ENCODE measurements at places on chromosomes 4 and X.
A peak's percentile ranks its signal among the peaks of the same experiment; 100 is the strongest.

- H3K27me3 ChIP-seq, result no peaks in the 10 kb centered on the region
- H3K27ac ChIP-seq, result no peak overlapping the region
- no peak for DNase-seq
- peaks cover 15% of the 10 kb centered on the region for H3K4me1 ChIP-seq
- no peaks in the 10 kb centered on the region for H3K36me3 ChIP-seq
Measured at GRCh38 chr4:82645936-82646565, 84.3 kb upstream of the TMEM150C start.

DNA sequence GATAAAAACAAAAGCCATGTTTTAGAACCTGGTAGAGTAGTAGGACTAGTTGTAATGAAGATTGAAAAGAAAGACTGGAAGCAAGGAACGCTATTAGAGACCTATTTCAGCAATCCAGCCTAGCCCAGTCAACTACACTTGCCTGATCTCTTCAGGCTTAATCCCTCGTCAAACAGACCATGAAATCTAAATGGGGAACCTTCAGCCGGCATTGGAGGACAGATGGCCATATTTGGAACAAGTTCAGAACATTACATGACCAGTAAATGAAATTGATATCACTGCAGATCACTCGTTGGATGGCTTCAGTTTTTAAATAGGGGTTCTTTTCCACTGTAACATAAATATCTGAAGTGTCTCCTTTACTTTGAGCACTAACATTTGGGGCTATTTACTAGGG lies 84.8 kb upstream of the WDR44 start:
- H3K27ac ChIP-seq, result no peak overlapping the region
- no peaks in the 10 kb centered on the region for H3K27me3 ChIP-seq
- H3K4me3 ChIP-seq, result no peak overlapping the region
- no peaks in the 10 kb centered on the region for H3K36me3 ChIP-seq
- H3K4me1 ChIP-seq, result no peaks in the 10 kb centered on the region

GRCh38 chrX:104351173-104351769 lies 96.5 kb upstream of the ESX1 start:
- H3K36me3 ChIP-seq, result peaks cover 6% of the 10 kb centered on the region
- DNase-seq, result peak; percentile 23

GRCh38 chr4:21507439-21507838 lies 441.1 kb downstream of the KCNIP4 start:
- DNase-seq, result no peak
- no peaks in the 10 kb centered on the region for H3K36me3 ChIP-seq
- H3K4me1 ChIP-seq, result no peaks in the 10 kb centered on the region
- no peak overlapping the region for H3K4me3 ChIP-seq
- H3K27me3 ChIP-seq, result peaks cover under 1% of the 10 kb centered on the region

GRCh38 chr4:124970011-124970410 lies 257.5 kb upstream of the ANKRD50 start:
- no peak overlapping the region for H3K4me3 ChIP-seq
- DNase-seq, result no peak
- H3K4me1 ChIP-seq, result peaks cover 14% of the 10 kb centered on the region
- H3K36me3 ChIP-seq, result no peaks in the 10 kb centered on the region
- H3K27ac ChIP-seq, result no peak overlapping the region

DNA sequence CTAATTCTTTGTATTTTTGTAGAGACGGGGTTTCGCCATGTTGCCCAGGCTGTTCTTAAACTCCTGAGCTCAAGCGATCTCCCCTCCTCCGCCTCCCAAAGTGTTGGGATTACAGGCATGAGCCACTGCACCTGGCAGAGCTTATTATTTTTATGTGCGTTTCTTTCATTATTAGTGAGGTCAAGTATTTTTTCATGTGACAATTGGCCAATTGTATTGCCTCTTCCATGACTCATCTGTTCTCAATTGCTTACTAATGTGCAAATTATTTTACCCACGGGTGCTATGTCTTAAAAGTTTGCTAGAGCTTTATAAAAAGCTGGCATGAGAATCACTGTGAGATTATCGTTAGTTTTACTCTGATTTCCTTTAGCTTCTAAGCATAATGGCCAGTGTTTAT lies 13.0 kb upstream of the ARX start:
- DNase-seq, result peak; percentile 21
- H3K27ac ChIP-seq, result peak overlapping the region; percentile 64
- peak overlapping the region; percentile 48 for H3K4me3 ChIP-seq
- H3K27me3 ChIP-seq, result peaks cover 12% of the 10 kb centered on the region
- H3K4me1 ChIP-seq, result no peaks in the 10 kb centered on the region

DNA sequence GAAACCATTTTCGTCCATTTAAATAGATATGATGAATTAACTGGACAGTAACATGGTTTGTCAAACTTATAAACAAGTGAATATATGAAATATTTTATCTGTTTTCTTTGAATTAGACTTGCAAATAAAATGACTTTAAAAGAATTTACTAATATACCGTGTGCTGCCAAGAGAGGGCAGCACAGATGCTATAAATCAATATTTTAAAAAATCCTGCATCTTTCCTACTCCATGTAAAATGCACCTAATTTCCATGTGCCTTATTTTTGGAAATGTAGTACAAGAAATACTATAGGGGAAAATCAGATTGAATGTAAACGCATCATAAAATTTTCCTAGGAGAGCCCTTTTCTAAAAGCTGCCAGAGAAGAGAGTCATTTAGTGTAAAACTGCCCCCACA lies 62.2 kb downstream of the PRKX start:
- H3K27me3 ChIP-seq, result no peaks in the 10 kb centered on the region
- no peak overlapping the region for H3K27ac ChIP-seq
- no peaks in the 10 kb centered on the region for H3K4me1 ChIP-seq

GRCh38 chr4:17030543-17030942 lies 132.1 kb upstream of the LDB2 start:
- H3K27ac ChIP-seq, result peak overlapping the region; percentile 71
- no peak overlapping the region for H3K4me3 ChIP-seq

DNA sequence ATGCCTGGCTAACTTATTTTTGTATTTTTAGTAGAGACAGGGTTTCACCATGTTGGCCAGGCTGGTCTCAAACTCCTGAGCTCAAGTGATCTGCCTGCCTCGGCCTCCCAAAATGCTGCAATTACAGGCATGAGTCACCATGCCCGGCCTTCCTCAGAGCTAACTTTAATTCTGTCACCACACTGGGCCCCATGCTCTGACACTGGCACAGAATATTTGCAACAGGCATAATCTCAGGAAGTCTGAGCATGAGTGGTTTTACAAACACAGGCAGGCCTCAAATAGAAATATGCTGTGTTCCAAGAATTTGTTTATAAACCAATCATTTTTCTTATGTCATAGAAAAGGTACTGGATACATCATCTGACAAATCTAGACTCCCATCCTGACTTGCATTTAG lies 32.7 kb upstream of the FAM9C start:
- no peaks in the 10 kb centered on the region for H3K27me3 ChIP-seq
- H3K36me3 ChIP-seq, result peaks cover 13% of the 10 kb centered on the region
- H3K27ac ChIP-seq, result no peak overlapping the region
- no peak for DNase-seq

GRCh38 chr4:107760281-107760947 lies 40.4 kb upstream of the PAPSS1 start:
- peak; percentile 62 for DNase-seq
- H3K4me3 ChIP-seq, result no peak overlapping the region
- H3K36me3 ChIP-seq, result no peaks in the 10 kb centered on the region
- no peaks in the 10 kb centered on the region for H3K4me1 ChIP-seq

DNA sequence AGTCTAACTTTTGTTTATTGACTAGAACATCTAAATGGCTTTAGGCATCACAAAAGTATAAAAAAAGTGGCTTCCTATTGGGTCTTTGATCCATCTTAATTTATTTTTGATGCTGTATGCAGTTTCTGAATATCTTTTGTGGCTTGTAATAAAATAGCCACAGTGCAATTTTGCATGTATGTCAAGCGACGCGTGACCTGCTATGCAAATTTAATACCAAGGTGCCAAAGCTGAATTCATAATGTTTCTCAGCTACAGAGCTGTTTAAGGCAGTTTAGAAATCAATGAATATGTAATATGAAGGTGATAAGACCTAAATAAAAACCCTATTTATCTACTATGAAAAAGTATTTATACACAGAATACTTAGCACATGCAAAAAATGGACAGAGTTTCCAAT lies 197.8 kb downstream of the AFF2 start:
- no peak for DNase-seq
- no peaks in the 10 kb centered on the region for H3K27me3 ChIP-seq
- H3K4me1 ChIP-seq, result no peaks in the 10 kb centered on the region
- H3K36me3 ChIP-seq, result no peaks in the 10 kb centered on the region
- no peak overlapping the region for H3K27ac ChIP-seq

GRCh38 chr4:36280555-36280954 lies 861 bp upstream of the DTHD1 start:
- H3K27ac ChIP-seq, result no peak overlapping the region
- no peaks in the 10 kb centered on the region for H3K27me3 ChIP-seq
- DNase-seq, result no peak
- no peak overlapping the region for H3K4me3 ChIP-seq
- peaks cover 9% of the 10 kb centered on the region for H3K4me1 ChIP-seq

- no peaks in the 10 kb centered on the region for H3K27me3 ChIP-seq
- no peak overlapping the region for H3K27ac ChIP-seq
- H3K4me3 ChIP-seq, result no peak overlapping the region
- no peaks in the 10 kb centered on the region for H3K36me3 ChIP-seq
- H3K4me1 ChIP-seq, result no peaks in the 10 kb centered on the region
Measured at GRCh38 chr4:86910369-86910768, 18.1 kb upstream of the C4orf36 start.

GRCh38 chr4:101136373-101137370 lies 210.7 kb downstream of the PPP3CA start:
- no peak for DNase-seq
- H3K4me1 ChIP-seq, result peaks cover 7% of the 10 kb centered on the region
- no peak overlapping the region for H3K27ac ChIP-seq
- H3K27me3 ChIP-seq, result no peaks in the 10 kb centered on the region
- peak overlapping the region; percentile 19 for H3K4me3 ChIP-seq

GRCh38 chr4:2700031-2700430 lies 56.1 kb downstream of the TNIP2 start:
- DNase-seq, result no peak
- no peak overlapping the region for H3K27ac ChIP-seq
- H3K4me1 ChIP-seq, result no peaks in the 10 kb centered on the region
- H3K4me3 ChIP-seq, result no peak overlapping the region

GRCh38 chr4:174120446-174121295 lies 162.8 kb downstream of the FBXO8 start:
- H3K36me3 ChIP-seq, result peaks cover 6% of the 10 kb centered on the region
- no peak overlapping the region for H3K27ac ChIP-seq
- H3K27me3 ChIP-seq, result no peaks in the 10 kb centered on the region
- peak overlapping the region; percentile 76 for H3K4me3 ChIP-seq
- H3K4me1 ChIP-seq, result no peaks in the 10 kb centered on the region
- DNase-seq, result peak; percentile 50

DNA sequence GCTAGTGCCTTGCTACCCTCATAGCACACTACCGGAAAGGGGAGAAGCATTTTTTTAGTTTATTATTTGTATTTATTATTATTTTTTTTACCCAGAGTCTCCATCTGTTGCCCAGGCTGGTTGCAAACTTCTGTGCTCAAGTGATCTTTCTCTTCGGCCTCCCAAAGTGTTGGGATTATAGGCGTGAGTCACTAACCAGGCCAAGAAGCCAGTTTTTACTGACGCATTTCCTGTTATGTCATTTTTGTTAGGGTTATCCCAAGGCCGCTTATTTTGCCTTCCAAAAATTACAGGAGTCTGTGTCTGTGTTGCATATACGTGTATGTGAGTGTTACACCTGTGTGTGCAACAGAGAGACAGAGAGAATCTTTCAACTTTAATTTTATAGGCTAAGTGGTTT lies 404.5 kb downstream of the GBA3 start:
- H3K4me1 ChIP-seq, result no peaks in the 10 kb centered on the region
- peak; percentile 13 for DNase-seq
- H3K27me3 ChIP-seq, result no peaks in the 10 kb centered on the region
- H3K36me3 ChIP-seq, result no peaks in the 10 kb centered on the region
- H3K27ac ChIP-seq, result no peak overlapping the region

DNA sequence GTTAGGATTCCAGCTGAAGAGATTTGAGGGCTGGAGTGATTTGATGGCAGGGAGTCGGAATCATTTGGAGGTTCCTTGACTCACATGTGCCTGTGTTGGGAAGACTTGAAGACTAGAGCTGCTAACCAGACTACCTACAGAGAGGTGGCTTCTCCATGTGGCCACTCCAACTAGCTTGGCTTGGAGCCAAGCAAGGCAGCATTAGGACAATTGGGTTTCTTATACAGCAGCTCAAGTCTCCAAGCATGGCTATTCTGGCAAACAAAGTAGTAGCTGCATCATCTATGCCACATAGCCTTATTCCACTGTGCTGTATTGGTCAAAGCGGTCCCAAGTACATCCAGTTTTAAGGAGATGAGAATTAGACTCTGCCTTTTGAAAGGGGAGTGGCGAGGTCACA lies 171.7 kb upstream of the SLC4A4 start:
- H3K27ac ChIP-seq, result no peak overlapping the region
- H3K4me1 ChIP-seq, result no peaks in the 10 kb centered on the region
- no peak for DNase-seq
- H3K27me3 ChIP-seq, result no peaks in the 10 kb centered on the region
- H3K4me3 ChIP-seq, result no peak overlapping the region

Measured in Calu3 (cell line).